ACHN (cell line): ENCODE measurements at places on chromosomes 2 and 18.

DNA sequence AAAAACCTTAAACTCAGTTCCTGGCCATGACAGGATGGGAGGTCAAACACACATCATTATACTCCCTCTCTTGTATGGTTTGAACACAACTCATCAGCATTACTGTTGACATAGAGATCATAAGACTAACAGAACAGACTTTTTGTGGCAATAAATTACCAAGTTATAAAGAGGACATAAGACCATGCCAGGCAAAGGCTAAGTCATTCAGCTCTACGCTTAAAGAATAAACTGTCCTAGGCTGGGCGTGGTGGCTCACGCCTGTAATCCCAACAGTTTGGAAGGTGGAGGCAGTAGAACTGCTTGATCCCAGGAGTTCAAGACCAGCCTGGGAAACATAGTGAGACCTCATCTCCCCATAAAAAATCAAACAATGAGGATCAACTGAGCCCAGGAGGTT, 16.4 kb downstream of the NLRC4 start:
- no peak for DNase-seq

DNA sequence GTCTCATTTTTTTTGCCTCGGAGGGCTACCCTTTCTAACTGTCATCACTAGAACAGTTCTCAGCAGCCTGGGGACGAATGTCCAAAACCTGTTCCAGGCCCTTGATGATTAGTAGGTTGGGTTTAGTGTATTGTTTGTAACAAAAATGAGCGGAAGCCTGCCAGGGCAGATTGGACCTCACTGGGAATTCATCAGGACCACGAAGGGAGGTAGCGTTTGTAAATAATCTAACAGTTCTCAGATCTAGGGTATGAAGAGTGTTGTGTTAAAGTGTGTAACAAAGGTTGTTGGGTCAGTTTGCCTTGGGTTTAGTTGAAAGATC, 799 bp downstream of the CEP68 start:
- DNase-seq: no peak

GRCh38 chr2:181683518-181684453, 3.5 kb upstream of the NEUROD1 start:
- peak; percentile 20 for DNase-seq

DNA sequence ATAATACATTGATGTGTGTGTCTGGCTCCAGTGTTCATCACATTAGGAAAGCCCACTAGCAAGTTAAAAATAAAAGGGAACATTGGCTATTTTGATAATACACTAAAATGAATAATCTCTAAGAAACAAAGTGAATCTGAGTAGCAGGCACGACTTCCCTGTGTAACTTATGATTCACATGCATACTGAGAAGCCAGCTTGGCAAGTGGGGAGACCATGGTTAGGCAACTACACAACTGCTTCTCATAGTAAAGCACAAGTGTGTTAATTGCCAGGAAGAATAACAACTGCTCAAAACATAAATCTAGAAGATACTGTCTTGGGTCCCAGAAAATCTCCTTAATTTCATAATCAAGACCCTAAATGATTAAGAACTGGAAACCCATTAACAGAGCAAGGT, 4.0 kb downstream of the MYO5B start:
- no peak for DNase-seq

GRCh38 chr2:28300485-28301341, 91.9 kb upstream of the FOSL2 start:
- no peak for DNase-seq

DNA sequence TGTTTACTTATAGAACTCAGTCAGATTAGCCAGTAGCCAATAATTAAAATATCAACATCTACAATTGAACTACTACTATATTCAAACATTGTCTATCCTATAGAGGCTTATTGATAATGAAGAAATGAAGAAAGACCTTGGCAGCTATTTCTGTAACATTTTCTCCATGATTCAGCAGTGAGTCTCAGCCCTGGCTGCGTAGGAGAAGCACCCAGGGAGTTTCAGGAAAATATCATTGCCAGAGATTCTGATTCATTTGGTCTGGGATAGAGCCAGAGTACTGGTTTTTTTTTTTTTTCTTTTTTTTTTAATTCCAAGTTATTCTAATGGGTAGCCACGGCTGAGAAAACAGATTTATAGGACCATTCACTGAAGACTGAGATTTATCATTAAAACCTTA, 404.8 kb downstream of the TXNL1 start:
- no peak for DNase-seq

- DNase-seq: no peak
Observed at GRCh38 chr2:120992791-120993555, 257.3 kb downstream of the GLI2 start.

GRCh38 chr18:8450013-8450412, 159.2 kb upstream of the RAB12 start:
- peak; percentile 30 for DNase-seq

GRCh38 chr2:15795426-15795825, 144.9 kb upstream of the MYCN start:
- no peak for DNase-seq

GRCh38 chr2:48247206-48247605, 282.7 kb upstream of the STON1 start:
- no peak for DNase-seq

DNA sequence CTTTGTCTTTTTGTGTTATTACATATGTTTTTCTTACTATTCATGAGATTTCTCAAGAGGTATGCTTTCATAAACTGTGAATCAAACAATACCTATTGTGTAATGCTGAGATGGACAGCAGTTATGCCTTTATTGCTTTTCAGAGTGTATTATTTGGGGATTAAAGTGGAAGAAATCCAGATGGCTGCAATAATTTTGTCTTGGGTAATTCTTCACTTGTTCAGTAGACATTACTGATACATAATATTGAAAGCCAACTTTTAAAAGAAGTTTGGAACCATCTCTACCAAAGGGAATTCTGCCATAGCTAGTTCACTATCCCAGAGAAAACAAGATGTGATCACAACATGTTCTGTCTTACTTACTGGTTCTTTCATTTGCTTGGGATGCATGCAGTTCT, 253.4 kb upstream of the ZSWIM2 start:
- DNase-seq: no peak

DNA sequence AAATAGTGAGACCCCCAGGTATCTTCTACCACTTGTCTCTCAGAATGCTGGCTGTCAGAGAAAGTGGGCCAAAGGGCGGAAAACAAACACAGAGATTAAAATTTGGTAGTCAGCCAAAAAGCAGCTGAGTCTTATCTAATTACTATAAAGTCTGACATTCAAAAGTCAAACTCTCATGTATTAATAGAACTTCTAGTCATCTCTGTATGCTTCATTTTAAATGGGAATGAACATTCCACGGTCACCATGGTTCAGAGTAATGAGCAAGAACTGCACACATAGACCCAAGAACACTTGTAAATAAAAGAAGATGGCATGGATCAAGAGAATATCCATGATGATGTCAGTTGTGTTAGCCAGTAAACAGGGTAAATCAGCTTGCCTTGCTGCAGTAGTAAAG, 1267.0 kb upstream of the CHAC2 start:
- no peak for DNase-seq

GRCh38 chr2:70471129-70471528, 82.5 kb downstream of the TGFA start:
- no peak for DNase-seq

DNA sequence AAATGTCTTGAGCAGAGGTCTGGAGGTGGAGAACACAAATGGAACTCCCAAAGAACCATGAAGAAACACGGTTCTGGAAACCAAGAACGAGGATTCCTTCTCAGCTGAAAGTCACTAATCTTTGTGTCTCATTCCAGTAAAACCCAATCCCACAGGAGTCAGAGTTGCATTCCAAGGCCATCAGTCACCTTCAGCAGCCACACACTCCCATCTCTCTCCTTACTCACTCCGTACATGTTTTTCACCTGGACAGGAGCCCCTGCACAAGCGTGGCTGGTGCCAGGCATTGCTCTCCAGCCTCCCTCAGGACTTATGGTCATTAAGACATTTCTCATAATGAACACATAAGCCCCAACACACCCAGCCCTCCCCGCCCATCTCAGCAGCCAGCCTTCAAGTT, 175.4 kb upstream of the SIX2 start:
- DNase-seq: peak; percentile 61

DNA sequence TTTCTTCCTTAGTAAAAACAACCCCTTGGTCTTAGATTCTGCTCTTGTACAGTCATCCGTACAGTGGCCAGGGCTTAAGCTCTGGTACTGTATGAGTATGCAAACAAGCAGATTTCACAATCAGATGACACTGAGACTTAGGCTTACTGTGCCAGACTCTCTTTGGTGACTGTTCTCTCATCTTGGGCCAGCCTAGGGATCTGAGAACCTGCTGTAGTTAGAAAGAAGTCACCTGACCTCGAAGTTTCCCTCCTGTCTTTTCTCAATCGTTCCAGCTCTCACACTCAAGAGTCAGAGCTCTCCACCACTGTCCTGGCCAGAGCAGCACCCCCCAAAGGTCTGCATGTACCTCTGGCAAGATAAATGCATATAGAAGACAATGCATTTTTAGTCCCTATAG, 63.2 kb downstream of the ZEB2 start:
- peak; percentile 61 for DNase-seq

GRCh38 chr2:157747695-157748370, 119.2 kb upstream of the ACVR1C start:
- DNase-seq: peak; percentile 18

DNA sequence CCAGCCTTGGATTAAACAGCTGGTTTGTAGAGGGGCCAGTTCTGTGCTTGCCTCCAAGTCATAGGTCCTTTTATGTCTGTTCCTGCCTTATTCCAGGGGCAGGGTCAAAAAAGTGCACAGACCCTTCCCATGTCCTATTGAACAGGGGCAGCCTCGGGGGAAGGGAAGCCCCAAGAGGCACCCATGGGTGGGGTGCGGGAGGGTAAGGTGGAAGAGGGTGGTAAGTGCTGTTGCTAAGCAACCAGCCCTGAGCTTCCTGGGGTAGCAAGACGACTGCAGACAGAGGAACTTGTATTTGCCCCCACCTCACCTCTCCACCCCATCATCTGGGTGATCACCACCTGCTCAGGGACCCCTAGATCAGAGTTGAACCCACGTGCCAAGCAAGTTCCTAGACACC, 7.7 kb downstream of the DNMT3A start:
- no peak for DNase-seq

DNA sequence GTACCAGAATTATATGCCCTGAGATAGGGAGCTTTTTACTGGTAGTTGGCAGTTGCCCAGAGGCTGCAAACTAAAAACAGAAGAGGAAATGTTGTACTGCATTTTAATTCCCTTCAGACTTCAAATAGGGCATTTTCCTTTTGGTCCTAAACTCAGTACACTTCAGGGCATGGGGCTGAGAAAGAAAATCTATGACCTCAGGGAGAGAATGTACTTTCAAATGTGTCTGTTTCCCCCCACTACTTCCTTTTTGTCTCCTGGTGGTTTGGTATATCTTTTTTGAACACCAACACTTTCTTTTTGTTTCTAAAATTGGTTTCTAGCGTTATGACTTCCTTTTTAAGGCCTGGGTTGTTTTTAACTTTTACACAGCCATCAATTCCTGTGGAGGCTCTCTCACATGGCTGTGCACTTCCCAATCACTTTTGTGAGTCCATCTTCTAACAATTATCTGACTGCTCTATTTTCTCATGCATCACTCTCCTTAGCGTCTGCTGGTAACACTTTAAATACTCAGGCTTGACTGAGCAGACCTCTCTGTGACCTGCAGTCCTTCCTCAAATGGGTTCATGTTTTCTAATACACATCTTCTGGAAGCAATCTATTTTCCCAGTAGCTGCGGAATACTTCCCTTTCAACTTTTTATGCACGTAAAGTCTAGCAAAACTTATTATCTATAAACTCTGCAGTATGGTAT, 596.0 kb downstream of the LRP1B start:
- no peak for DNase-seq

DNA sequence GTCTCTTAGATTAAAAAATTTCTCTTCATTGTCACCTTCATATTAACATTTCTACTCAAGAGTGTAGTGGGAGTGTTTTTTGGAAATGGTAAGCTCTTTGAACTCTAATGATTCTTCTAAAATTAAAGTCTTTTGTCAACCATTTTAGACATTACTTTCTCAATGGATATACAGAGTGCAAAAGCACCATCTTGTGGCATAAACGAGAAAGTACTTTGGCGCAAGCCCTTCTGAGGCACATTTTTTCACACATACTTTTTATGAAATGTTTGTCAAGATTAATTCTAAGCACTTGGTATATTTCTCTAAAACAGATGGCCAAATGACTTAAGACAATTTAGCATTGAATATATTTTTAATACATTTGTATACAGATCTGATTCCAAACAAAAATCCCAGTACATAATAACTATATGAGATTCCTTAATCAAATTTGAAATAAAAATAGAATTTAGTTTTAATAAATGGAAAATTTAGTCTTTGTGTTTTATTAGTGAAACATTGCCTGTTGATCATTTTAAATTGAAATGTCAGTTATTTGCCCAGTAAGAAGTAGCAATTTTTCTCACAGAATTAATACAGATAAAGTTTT, 63.3 kb upstream of the GALNT5 start:
- peak; percentile 69 for DNase-seq

GRCh38 chr2:204897561-204897960, 352.3 kb downstream of the PARD3B start:
- DNase-seq: no peak

GRCh38 chr18:37864122-37864521, 298.5 kb upstream of the CELF4 start:
- no peak for DNase-seq

- DNase-seq: peak; percentile 6
Observed at GRCh38 chr18:76405681-76406356, 89.2 kb downstream of the ZNF516 start.

DNA sequence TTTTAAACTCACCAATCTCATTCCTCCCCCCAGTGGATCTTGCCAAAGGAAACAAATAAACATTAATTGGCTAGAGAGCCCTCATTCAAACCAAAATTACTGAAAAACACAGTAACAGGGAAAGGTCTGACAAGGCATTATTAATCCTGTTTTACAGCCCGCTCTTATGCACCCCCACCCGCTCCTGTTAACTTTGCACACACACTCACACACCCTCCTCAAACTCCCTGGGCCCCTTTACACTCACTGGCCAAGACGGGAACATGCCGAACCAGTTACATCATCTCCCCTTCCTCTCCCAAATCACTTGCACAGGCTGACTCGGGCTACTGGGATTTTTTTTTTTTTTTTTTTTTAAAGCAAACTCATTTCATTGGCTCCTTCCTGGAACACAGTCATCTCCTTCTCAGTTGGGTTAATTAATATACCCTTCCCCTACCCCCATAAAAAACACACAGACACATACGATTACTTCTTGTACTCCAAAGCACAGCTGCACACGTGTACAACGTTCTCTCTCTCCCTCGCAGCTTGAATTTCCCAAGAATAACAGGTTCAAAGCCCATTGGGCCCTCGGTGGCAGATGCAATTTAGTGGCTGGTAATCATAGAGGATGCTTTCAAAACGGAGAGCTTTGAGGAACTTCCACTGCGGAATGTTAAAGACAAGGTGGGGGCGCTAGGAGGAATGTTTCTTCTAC, 31.8 kb downstream of the KLF7 start:
- peak; percentile 87 for DNase-seq
